NCI-H2107 (cell line): ENCODE measurements at places on chromosomes 16 and 17.

GRCh38 chr16:12917653-12918052 lies 16.3 kb downstream of the SHISA9 start:
- no peak for DNase-seq

DNA sequence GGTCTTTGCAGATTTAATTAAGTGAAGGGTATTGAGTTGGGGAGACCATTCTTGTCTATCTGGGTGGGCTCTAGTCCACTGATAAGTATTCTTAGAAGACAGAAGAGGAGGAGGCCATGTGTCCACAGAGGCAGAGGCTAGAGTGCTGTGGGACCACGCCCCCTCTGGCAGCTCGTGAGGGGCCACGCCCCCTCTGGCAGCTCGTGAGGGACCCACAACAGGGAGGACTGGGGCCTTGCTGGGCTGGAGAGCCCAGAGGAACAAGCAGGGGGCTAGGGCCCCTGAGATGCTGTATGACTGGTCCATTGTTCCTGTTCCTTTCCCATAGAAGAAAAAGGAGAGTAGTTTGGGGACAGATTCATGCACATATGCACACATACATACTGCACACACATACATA lies 106.8 kb downstream of the METRNL start:
- DNase-seq = no peak

DNA sequence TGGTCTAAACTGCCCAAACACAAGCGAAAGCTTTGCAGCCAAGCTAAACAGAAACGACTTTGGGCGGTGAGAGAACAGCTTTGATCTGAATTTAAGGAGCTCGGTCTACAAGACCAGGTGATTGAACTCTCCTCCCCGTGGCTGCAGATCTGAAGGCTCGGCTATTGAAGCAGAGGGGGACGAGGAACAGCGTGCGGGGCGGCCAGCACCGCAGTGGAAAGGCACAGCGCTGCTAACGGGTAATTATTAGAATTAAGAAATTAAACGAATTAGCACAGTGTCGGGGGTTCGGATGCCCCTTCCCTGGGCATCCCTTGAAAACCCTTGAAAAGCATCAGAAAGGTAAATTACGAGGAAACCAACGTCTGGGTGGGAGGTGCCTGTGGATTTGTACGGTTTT lies 431 bp downstream of the TEKT3 start:
- DNase-seq = no peak

- DNase-seq = no peak
Observed at GRCh38 chr17:68047153-68047846, 11.8 kb downstream of the KPNA2 start.

GRCh38 chr16:27780468-27781194 lies 230.7 kb downstream of the KATNIP start:
- DNase-seq = no peak

- DNase-seq = no peak
Observed at GRCh38 chr17:76792348-76792747, 54.4 kb downstream of the MFSD11 start.

DNA sequence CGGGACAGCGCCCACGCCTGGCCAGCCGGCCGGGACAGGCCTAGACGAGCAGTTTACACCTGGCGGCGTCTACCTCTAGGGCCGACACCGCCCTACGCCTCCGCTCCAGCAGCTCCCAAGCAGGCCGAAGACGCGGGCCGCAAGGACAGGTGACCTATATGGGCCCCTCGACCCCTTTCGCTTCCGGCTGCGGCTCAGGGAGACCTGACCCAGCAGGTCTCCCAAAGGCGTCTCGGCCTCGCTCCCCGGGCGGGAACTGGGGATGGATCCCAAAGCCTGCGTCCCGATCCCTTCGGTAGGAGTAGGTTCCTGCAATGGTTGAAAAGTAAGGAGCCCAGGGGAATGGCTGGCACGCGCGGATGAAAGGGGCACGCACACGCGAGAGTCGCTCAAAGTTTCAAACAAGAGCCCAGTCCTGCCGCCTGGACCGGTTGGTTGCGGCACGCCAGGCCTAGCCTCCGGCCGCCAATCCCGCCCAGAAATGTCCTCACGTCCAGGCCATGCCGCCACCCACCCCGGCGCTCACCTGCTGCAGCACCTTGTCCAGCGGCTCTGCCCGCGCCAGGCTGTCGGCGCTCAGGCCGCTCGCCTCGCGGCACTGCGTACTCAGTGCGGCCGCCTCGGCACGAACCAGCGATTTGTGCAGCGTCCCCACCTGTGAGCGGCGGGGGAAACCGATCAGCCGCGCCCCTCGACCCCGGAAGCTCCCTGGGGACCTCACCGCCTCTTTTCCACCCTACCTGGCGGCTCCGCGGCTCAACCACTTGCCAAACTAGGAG lies 630 bp downstream of the ESRP2 start:
- no peak for DNase-seq

DNA sequence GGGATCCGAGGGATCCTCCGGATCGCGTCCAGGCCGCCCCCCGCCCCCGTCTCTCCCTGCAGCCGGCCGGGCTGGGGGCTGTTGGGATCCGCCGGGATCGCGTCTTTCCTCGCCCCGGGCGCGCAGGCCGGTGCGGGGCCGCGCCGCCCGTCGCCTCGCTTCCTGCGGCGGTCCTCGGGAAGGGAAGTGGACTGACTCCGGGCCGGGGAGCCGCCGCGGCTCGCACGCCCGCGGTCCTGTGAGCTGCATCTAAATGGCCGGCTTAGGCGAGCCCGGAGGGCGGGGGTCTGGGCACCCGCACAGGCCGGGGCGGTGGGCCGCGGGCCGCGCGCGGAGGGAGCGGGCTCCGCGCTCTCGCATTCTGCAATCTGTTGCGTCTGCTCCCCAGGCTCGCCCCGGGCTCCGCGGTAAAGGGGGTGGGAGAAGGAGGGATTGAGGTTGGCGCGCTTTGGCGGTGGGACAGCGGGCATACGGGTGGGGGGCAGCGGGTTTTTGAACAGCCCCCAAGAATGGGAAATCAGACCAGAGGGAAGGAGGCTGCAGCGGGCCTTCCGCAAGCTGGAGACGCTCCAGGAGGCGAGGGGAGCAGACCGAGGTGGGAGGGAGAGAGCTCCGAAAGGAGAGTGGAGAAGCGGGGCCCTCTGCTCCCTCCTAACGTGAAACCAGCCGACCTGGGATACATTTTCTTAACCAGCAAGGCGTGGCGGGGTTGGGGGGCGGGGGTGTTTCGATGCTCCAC lies 2.2 kb downstream of the TMEM132E start:
- DNase-seq = no peak

GRCh38 chr17:41406205-41406604 lies 8.8 kb upstream of the KRT31 start:
- no peak for DNase-seq

- no peak for DNase-seq
Observed at GRCh38 chr17:61393550-61393903, 6.1 kb upstream of the TBX2 start.

GRCh38 chr17:40560592-40561293 lies 4.5 kb downstream of the CCR7 start:
- DNase-seq = no peak

DNA sequence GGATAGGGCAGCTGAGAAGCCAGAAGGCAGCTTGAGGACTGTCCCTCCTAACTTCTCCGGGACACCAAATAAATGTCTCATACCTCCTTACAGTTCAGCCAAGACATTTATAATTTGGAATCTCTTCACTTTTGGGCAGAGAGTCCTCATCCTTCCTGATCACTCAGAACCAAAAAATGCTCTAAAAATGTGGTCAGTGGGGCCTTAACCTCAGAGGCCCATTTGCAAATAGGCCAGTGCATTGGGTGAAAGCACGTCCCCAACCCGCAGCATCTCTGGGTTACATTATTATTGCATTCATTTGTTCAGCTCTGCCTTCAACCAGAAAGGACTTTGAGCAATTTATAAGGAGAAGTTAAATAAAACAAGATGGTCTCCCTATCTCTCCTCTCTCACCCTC lies 112.4 kb upstream of the IRX3 start:
- no peak for DNase-seq

- DNase-seq = no peak
Observed at GRCh38 chr17:72602517-72603419, 481.9 kb downstream of the SOX9 start.

GRCh38 chr16:79282806-79283205 lies 317.7 kb downstream of the MAF start:
- DNase-seq = no peak

- no peak for DNase-seq
Observed at GRCh38 chr17:75535119-75535537, 9.6 kb downstream of the LLGL2 start.

DNA sequence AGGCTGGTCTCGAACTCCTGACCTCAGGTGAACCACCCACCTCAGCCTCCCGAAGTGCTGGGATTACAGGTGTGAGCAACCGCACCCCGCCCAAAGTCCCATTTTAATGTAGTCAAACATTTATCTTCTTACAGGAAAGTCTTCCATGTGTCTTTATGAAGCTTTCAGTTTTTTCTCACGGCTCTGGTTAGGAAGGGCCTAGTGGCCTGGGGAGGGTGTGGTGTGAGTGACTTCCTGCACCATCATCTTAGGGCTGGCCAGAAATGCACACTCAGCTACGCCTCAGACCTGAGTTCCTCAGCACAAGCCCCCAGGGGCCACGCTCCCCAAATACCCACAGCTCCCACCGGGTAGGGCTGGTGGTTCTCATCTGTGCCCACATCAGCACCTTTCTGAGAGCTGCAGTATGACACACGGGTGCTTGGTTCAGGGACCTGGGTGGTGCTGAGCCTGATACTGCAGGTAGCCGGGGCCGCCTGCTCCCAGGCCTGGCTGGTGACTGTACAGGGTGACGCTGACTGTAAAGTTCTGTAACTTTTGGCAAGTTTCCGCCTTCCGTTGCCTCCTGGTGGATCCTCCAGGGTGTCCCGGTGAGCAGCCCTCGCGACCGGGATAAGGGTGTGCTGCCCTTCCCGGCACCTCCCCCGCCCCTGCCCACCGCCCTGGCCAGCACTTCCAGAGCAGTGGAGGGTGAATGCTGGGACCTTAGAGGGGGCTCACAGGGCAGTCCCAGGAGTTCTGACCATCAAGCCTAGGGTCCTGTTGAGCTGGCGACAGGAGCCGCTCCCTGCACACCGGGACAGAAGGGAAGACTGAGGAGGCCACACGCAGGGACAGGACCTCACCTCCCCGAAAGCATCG lies 52.5 kb downstream of the ZNF778 start:
- DNase-seq = no peak

DNA sequence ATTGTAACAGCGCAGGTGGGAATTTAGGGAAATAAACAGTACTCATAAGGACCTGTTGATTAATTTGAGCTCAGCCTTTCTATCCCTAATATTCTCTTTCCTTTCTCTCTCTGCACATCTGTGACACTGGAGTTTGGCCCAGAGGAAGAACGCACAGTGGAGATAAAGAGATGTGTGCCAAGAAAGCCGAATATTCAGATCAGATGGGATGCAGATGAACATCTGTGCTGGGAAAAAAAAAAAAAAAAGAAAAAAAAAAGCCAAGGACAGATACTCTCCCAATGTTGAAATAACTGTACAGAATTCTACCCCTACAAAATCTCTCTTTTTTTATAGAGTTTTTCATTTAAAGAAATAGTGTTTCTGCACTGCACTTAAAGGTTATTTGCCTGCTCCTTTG lies 485.4 kb downstream of the KCNJ2 start:
- no peak for DNase-seq

GRCh38 chr17:17457680-17458079 lies 19.1 kb upstream of the MED9 start:
- DNase-seq = no peak

GRCh38 chr16:52451971-52452421 lies 94.9 kb downstream of the TOX3 start:
- no peak for DNase-seq

DNA sequence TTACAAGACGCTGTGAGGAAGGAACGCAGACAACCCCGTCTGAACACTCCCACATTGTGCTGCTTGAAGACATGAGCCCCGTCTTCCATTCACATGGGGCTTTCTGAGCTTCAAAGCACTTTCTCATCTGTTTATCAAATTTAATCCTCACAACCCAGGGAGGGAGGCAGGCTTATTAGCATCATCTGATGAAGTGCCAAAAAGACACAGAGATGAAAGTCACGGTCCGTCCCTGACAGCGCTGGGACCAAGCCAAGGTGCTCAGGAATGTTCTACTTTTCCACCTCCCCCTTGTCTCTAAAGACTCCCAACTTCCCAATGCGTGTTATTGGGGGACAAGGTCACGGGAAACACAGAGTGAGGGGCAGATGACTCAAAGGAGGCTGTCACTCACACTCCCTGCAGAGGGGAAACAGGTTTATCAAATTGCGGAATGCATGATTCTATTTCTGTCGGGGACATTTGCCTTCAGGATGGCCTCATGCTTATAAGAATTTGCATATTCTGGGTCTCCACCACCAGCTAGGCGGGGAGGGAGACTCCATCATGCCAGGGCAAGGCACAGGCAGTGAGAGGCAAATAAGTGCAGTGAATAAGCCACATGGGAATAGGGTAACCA lies 10.7 kb downstream of the XYLT1 start:
- no peak for DNase-seq

GRCh38 chr17:30524847-30525246 lies 47.6 kb downstream of the GOSR1 start:
- DNase-seq = no peak

DNA sequence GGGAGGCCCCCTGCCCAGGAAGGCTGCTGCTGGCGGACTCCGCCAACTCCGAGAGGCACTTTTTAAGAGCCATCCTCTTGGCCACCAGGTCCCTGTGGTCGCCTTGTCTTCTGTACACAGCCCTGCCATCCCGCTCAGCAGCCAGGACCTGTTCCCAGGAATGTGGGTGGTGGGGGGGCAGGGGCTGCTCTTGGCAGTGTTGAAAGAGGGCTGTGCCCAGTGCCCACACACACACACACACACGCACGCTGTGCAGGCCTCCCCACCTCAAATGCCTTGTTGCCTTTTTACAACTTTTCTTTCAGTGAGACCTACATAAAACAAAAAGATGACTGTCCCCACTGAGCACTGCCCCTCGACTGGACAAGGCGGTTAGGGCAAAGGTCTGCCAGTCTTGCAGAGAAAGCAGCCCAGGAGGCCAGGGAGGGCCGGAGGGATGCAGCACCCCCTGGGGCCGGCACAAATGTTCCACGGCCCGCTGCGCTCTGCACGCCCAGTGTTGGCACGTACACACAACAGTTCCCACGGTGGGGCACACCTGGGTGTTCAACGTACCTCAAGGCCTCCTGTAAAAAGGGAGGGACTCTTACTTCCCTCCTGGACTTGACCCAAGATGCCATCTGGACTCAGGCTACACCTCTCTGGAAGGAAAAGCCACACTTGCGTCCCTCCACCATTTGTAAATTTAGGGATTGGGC lies 18.5 kb upstream of the PITPNA start:
- no peak for DNase-seq

- DNase-seq = no peak
Observed at GRCh38 chr16:13521356-13521755, 398.6 kb upstream of the ERCC4 start.

DNA sequence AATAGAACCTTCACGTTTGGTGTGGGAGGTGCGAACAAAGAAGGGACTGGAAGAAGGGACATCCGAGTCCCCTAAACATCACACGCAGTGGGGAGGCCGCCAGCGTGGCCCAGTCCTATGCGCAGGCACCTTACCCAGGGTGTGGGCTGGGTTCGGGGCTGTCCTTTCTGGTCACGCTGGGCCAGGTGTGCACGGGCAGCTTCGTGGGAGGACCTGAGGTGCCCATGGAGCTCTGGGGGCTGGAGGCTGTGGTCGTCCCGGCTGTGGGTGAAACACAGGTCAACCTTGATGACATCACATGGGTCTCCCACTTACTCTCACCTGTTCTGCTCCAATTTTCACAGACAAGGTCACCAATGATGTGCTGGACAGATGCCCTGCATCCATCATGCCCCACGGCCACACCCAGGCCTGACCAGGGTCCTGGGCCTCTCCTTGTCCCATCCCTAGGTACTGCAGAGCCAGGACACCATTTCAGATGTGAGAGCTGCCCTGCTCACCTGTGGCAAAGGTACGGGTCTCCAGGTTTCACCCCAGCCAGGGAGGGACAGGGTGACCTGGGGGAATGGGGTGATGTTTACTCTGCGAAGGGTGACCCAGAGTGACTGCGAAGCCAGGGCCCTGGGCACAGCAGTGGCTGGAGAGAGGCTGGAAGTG lies 3.1 kb downstream of the CD300C start:
- DNase-seq = no peak
